Right ventricle myocardium inferior (tissue), 1 donor: ENCODE measurements at places on chromosomes 16 and 17. TPM values are rescaled to one million over a fixed set of nuclear protein-coding genes. Genes with fewer than 3 reads are reported as not detected.

DNA sequence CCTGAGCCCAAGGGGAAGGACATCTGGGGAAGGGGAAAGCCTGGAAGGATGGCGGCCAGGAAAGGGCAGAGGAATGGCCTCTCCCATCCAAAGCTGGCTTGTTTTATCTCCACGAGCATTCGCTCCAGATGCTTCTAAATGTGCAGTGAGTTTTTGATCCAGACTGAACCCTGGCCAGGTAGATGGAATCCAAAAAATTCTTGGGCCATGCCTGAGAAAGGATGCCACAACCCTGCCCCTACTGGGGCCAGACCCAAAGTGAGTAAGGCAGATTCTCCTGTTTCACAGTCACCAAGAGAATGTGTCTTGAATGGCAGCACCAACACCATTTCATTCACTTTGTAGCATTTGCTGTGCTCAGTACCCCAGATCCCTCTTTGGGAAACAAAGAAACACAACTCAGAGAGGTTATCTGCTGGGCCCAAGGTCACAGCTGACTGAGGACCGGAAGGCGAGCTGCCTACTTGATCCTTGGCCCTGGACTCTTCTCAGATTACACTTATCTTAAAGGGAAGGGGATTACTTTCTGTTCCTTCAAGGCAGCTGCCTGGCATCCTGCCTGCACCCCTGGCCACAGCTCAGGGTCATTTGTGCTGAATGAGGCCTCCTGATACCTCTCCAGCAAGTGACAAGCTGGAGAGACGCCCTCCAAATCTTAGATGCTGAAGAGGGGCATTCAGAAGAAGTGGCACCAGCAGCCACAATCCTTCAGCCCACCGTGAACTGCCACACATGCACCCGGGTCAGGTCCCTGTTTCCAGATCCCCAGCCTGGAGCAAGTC lies 3.6 kb downstream of the LRRC75A start:
- DNase-seq: no peak

The CTRB1 gene
- total RNA-seq: not detected

The PSMD12 gene
- total RNA-seq: 45.5 TPM

DNA sequence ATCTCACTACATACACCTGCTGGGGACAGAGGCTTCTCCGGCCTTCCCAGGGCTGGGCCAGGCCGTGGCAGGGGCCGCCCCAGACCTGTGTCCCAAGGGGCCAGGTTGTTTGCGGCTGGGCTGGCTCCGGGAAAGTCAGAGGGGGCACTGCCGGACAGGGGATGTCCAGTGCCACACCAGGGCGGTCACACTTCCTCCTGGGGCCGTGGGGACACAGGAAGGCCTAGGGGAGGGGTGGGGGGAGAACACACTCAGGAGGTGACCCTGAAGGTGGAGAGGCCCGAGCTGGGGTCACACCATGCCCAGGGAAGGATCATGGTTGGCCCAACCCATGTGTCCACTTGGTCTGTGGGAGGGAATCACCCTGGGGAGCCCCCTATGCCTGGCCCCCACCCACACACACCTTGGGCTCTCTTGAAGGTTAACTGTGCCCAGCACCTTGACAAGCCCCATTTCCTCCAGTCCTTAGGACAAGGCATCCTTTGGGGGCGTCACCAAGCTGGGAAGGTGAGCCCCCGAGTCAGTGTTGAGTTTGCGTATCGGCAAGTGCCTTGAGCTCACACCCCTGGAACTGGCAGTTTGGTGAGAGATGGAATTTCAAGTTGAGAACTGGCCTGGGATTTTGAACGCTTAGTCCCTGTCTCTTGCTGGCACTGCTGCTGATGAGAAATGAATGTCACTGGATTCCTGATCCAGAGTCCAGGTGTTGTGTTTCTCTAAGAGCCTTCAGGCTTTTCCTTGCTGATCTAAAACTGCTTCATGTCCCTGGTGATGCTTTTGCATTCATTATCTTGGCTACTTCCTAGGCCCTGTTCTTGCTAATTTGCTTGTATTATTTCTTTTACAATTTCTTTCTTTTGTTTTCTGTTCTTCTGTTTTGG lies 7.7 kb upstream of the ACTG1 start:
- no peak for DNase-seq

The STH gene
- not detected for total RNA-seq

DNA sequence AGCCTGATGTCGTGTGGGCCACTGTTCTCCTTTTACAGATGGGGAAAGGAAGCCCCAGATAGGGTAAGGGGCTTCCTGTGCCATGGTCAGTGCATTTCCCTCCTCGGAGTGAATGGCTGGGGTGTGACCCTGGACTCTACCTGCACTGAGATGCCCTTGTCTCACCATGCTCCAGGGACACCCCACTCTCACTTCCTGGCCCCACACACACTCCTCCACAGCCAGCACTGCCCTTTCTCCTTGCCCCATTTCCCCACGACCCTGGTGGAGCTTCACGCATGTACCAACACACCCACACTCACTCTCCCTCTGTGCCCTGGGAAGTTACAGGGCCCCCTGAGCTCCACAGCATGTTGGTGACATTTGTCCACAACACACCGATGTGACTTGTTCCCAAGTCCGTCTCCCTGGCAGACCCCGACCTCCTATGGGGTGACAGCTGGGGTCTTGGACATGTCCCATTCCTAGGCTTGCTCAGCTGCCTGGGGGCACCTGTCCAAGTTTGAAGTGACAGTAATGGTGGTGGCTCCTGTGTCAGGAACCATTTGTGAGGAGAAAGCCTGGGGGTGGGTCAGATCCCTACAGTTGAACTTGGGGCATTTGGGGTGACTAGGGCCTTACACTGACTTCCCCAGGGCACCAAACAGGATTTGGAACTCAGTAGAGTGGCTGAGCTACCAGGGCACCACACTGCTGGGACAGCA lies 47.4 kb downstream of the PECAM1 start:
- DNase-seq: no peak

- DNase-seq: no peak
Observed at GRCh38 chr16:87819983-87820382, 49.3 kb downstream of the SLC7A5 start.

DNA sequence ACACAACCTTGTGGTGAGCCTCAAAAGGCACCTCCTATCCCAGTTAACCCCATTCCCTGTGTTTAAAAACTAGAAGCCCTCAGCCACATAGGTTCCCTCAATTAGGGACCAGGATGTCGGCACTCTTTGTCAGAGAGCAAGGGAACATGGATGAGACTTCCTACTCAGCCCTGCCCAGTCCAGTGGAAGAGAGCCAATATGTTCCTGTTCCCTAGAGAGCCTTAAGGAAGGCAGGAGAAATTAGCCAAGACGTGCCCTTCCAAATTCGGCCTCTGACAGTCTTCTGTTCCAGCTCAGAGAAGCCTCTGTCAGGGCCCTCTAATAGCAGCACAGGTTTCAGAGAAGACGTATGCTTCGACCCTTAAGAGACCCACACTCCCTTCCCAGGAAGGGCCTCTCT lies 14.6 kb upstream of the DHRS13 start:
- no peak for DNase-seq

DNA sequence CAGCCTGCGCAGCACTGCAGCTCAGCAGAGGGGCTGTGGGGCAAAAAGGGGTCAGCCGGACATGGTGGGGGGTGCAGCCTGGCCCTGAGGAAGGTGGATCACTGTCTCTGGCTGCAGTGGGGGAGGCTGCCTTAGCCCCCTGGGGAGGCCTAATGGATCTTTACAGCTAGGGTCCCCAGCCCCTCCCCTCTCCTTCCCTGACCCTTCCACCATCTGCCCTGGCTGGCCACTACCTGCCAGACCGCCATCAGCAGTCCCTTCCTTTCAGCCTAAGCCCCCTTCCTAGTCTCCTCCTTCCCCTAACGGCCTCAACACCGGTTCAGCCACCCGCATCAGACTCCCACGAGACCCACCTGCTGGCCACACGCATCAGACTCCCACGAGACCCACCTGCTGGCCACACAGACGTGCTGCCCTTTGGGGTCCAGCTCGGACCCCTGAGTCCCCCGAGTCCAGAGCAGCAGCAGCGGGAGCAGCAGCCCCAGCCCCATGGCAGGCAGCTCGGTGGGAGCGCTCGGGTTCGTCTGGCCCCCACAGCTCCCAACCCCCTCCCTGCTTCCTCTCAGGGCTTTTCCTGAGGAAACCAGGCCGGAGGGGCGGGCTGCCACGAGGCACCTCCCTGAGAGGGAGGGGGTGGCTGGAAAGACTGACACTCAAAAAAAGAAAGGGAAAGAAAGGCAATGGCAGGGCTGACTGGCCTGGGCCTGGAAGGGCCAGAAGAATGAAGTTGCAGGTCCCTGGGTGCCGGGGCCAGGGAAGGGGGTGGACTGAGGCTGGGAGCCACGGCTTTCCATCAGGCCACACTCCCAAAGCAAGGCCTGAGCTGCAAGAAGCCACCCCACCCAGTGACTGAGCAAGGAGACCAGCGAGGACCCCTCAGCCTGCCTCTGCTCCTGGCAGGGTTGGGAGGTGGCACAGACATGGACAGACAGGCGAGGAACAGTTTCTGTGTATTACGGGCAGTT lies at the start of gene SCARF1:
SCARF1 (minus strand) TSS at position 526 of the 965 bp plus-strand sequence; CDS start at position 491, 35 bp downstream.
- DNase-seq: peak; percentile 84

The SLC38A10 gene
- 44.6 TPM for total RNA-seq
